Upper lobe of right lung (tissue), 1 donor: ENCODE measurements at places on chromosomes 11 and 22. TPM values are rescaled to one million over a fixed set of nuclear protein-coding genes. Genes with fewer than 3 reads are reported as not detected.

DNA sequence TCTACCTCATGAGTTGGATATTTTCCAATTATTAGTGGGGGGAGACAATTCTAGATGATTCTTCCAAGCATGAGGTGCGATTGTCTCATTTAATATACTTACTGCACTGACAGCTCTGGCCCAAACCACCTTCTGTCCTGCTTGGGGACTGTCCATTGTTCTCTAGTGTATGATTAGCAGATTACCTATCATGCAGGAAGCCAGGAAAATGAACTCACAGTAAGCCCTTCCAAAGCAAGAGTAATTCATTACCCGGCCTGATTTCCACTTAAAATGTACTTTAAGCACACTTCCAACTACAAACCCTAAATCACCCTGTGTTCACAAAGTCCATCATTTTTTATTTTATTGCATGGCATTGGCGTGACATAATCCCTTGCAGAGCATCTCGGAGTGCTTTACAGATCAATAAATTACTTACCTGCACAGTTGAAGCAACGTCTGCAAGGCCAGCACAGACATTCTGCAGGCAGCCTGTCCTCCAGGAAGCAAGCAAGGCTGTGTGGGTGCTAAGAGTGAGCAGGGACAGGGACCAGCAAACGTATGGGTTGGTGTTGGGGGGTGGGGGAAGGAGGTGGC, 838.2 kb downstream of the NTM start:
- no peaks in the 10 kb centered on the region for H3K27me3 ChIP-seq
- no peak for DNase-seq
- H3K4me3 ChIP-seq, result no peak overlapping the region
- H3K4me1 ChIP-seq, result no peaks in the 10 kb centered on the region
- no peak overlapping the region for H3K27ac ChIP-seq

GRCh38 chr11:46240371-46240770, 37.1 kb upstream of the CREB3L1 start:
- DNase-seq, result no peak
- H3K27me3 ChIP-seq, result no peaks in the 10 kb centered on the region
- H3K4me1 ChIP-seq, result peaks cover 42% of the 10 kb centered on the region
- H3K4me3 ChIP-seq, result no peak overlapping the region
- no peaks in the 10 kb centered on the region for H3K36me3 ChIP-seq

GRCh38 chr22:36862251-36863242, 1.7 kb downstream of the NCF4 start:
- H3K4me1 ChIP-seq, result peaks cover 10% of the 10 kb centered on the region
- DNase-seq, result peak; percentile 64
- peak overlapping the region; percentile 87 for H3K27ac ChIP-seq
- H3K4me3 ChIP-seq, result peak overlapping the region; percentile 47

DNA sequence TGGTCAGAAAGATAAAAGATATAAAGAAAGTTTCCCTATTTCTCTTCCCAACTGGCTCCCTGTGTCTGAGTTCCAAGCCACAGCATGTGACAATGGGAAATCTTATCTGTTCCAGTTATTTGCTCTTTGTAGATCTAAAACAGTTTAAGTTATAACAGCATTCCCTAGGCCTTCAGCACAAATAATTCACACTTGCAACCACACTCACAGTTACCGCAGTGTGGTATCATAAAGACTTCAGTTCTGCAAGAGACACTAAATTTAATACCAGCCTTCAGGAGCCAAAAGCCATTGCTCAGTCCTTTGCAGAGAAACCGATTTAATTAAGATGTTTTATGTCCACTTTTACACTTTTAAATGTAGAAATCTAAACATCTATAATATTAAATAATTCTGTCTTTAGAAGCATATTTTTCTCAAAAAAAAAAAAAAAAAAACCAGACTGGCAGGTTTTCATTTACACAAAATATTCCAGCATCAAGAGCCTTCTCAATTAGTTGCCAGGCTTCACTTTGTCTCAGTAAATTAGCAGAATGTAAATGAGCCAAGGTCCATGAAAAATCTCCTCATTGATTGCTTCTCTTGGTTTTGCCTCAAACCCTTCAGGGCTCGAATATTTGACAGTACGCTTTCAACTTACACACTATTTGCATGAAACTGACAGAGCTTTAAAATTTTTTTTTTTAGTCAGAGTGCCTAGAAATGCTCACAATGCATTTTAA, 300.0 kb upstream of the DDI1 start:
- no peaks in the 10 kb centered on the region for H3K4me1 ChIP-seq
- H3K27me3 ChIP-seq, result no peaks in the 10 kb centered on the region
- H3K27ac ChIP-seq, result no peak overlapping the region
- no peak for DNase-seq
- no peaks in the 10 kb centered on the region for H3K36me3 ChIP-seq
- no peak overlapping the region for H3K4me3 ChIP-seq

- peak overlapping the region; percentile 30 for H3K4me3 ChIP-seq
- H3K36me3 ChIP-seq, result no peaks in the 10 kb centered on the region
- peaks cover 7% of the 10 kb centered on the region for H3K4me1 ChIP-seq
- peaks cover 26% of the 10 kb centered on the region for H3K27me3 ChIP-seq
- DNase-seq, result no peak
These were observed 17.0 kb downstream of the CDKN1C start for GRCh38 chr11:2868506-2869133.

DNA sequence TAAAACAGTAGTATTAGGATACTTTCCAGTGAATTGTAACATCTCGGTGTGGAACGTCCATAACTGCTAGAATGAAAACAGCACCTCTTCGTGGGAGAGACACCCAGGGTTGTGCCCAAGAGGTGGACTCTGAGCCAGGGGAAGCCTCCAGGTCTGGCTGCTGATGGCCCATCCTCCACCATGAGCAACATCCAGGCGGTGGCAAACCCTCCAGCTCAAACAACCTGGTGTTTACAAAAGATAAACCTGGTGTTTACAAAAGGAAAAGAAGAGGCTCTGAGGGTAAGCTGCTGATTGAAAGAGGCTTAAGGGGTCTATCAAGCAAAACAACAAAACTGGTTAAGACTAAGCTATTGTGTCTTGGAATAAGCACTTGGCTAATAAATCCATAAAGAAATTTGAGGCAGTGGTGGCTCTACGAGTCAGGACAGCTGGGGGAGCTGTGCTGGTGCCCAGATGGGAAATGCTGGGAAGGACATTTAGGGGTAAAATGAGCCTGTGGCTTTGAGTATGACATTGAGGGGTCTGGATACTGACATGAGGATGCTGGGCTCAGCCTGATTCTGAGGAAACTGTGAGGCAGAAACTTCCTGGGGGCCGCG, 909.0 kb downstream of the BRD1 start:
- no peaks in the 10 kb centered on the region for H3K36me3 ChIP-seq
- no peak for DNase-seq
- no peak overlapping the region for H3K4me3 ChIP-seq

The OR51M1 gene
- not detected for total RNA-seq

The CELSR1 gene
- 53.5 TPM for total RNA-seq

The KCNC1 gene
- total RNA-seq, result not detected
